ENCODE measurements at places on chromosomes 5 and 9.

DNA sequence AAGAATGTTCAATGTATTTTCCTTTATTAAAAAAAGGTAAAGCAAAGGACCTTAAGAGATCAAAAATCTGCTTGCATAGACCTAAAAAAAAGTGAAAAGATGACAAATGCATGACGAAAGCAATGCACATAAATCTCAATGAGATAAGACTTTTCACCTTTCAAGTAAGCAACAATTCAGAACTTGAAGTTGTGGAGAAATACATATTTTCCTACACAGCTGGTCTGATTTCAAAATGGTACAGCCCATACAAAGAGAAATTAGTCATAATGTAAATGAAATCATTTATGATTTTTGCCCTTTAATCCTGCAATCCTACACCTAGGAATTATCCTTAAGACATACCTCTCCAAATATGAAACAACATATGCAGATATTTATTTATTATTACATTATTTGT is 568.0 kb downstream of the ANXA1 start:
- DNase-seq: no peak

GRCh38 chr5:33439905-33440481 is 772 bp upstream of the TARS1 start:
- no peak for DNase-seq

DNA sequence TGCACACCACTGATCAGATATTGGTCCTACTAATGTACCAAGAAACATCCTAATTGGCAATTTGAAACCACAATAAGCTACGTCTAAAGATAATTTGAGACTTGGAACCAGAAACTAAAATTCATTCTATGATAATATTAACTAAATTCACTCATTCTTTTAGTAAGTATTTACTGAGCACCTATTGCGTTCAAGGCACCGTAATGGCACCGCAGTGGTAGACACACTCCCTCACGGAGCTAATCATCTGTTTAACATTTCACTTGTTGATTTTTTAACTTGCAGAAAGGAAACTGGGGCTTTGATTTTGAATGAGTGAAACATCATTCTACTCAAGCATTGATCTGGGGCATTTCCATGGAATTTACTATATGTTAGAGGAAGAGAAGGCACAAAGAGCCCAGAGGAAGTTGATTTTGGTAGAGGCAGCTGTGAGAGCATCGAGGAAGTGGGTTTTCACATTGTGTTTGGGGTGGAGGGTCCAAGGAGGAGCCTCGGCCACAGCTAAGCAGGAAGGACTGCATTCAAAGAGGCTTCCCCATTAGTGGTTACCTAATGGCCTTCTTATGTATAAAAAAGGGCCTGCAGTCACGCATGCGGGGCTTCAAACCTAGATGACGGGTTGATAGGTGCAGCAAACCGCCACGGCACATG is 7.1 kb downstream of the RAPGEF1 start:
- no peak for DNase-seq

GRCh38 chr9:108631496-108632285 is 224.1 kb downstream of the ACTL7B start:
- no peak for DNase-seq

DNA sequence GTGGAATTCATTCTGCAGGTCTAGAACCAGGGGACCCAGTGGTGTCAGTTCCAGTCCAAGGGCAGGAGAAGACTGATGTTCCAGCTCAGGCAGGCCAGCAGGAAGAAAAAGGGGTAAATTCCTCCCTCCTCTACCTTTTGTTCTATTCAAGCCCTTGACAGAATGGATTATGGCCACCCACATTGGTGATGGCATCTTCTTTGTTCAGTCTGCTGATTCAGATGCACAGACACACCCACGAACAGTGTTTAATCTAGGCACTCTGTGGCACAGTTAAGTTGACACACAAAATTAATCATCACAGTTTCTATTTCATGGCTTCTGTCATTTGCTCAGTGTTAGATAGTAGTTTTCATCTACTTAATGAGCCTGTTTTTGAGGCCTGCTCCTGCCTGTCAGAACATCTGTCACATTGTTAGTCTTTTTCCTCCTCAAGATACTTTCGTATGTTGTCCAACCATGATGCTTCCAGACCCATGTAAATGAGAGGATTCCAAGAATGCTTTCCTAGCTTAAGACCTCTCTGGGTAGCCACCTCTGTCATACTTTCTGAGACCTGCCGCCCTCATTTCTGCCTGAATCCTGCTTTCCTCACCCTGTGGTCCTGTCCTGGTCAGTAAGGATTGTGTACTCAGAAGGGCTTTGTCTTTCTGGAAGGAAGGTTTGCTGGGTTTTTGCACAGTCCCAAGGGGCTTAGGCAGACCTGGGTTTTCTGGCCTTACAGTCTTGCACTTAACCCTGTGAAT is 72.5 kb downstream of the SPIN1 start:
- DNase-seq: no peak

- DNase-seq: no peak
Measured at GRCh38 chr9:124420991-124421543, 5.8 kb upstream of the PSMB7 start.

DNA sequence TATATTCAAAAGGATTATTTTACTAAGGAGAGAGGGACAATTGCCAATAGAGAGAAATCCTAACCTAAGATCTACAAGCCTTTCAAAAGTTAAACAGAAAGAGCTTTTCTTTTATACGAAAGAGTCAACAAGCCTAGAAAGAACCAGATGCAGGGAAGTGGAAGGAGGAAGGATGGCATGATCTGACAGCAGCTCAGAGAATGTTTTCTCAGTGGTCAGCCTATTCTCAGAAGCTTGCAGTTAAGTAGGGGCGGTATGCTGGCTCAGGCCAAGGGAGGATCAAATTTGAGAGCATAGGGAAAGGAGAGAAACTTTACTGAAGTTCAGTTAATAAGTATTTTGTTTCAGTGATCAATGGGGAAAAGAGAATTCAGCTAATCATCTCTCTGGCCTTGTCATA is 88.0 kb upstream of the FTMT start:
- no peak for DNase-seq

DNA sequence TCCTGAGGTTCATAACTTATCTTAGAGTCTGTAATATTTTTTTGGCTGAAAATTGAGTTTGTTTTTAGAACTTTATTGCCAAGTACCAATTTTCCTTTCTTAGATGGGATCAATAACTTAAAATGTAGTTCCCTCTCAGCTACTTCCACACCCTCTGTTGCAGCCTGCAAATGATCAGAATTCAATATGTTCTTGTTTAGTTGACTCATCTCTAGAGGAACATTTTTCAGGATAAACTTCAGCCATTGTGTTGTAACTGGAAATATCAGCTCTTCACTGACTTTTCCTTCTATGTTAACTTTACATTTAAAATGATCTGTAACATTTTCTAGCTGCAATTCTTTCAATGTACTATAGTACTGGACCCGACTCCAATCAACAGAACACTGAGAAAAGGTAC is 115.7 kb downstream of the ESM1 start:
- no peak for DNase-seq

DNA sequence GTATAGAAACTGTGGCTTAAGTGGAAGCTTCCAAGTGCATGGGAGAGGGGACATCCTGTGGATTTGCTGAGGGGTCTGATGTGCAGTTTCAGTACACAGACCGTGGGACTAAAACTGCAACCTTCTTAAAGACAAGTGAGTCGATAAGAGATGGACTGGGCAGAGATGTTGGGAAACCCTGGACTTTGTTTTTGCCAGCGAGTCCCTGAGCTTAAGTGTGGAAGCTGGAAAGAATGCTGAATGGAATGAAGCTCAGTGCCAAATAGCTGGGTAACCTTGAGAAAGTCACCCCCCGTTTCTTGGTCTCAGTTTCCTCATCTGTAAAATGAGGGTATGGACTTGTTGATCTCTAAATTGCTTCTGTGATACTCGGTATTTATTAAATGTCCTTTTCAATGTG is 37.3 kb upstream of the KLF9 start:
- no peak for DNase-seq

DNA sequence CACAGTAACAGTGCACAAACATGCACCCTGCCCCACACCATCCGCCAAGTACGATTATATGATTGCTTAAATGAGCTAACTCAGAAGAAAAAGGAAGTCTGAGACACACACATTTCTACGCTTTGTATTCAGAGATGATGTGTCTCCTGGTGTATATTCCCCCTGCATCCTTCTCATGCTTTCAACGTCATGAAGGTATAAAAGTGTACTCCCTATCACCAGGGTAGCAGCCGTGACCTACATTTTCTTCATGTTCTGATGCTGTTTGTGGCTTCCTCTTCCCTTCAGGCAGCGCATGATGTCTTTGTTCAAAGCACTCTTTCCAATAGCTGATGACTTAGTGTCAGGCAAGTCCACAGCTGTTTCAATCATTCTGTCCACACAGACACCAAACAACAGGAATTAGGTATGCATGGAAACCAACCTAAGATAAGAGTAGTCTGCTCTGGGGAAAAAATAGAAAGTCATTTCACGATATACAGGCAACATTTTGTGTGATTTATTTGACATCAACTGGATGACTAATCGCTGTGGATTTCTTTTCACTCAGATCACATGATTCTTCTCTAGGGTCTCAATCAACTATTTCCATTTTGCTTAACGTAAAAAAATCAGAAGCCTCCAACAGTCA is 269.4 kb upstream of the PTGER4 start:
- DNase-seq: peak; percentile 27

DNA sequence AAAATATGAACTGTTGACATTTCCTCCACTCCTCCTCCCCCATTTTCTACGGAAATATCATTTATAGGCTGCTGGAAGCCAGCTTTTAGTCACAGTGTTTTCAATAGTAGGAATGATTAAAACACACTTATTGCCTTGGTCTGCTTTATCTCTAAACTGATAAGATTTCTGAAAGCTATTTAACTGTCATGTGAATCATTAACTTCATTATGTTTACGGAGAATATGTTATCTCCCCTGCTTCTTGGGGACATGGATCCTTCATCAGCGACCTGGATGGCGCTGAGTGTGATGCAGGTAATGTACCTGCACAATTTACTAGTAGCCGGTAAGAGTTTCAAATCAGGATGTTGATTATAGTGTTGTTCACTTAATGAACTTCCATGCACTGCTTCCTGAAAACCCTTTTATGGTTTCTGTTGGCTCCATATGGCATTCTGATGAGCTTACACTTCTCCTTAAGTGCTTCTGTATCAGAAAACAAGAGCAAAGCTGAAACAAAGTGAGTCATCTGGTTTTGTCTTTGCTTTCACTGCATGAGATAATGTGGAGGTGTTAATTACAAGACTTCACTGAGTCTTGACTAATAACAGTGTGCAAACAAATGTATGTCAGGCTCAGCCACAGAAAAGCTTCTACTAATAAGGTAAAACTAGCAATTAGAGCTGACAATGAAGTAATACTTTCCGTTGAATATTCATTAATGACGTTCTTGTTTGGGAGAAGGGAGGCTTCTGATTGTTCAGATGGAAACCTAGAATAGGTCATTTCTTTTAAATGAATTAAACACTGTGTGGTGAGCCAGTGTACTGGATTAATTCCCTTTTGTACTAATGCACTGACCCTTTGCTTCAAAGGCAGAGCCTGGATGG is 162.4 kb upstream of the ZNF608 start:
- DNase-seq: no peak

DNA sequence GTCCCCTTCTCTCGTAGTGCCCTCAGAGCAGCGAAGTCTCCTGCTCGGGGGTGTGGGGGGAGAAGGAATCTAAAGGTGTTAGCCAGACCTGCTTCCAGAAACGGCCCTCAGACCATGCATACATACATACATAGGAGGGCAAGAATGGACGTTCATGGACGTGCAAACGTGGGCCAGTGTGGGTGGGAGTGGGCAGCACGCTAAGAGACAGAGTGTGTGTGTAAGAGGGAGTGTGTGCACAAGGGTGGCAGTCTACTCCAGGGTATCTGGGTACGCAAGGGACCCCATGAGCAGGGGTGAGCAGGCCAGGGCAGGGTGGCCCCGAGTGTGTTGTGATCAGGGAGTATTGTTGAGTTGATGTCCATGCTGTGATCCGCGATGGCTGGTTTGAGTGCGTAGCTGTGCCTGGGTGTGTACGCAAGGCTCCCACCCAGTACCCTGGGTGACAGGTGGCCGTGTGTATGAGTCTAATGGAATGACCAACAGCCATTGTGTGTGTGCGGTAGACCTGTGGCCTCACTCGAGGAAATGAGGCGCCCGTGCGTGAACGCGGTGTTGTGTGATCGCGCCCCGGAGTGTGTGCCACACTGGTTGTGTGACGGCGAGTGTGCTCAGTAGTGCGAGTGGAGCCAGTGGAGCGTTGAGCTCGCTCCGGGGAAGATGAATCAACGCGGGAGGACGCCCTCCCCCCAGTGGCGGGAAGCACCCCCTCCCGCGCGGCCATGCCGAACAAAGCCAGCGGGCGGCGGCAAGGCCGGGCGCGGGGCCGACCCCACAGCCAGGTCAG is 826 bp downstream of the GPRIN1 start:
- DNase-seq: no peak

DNA sequence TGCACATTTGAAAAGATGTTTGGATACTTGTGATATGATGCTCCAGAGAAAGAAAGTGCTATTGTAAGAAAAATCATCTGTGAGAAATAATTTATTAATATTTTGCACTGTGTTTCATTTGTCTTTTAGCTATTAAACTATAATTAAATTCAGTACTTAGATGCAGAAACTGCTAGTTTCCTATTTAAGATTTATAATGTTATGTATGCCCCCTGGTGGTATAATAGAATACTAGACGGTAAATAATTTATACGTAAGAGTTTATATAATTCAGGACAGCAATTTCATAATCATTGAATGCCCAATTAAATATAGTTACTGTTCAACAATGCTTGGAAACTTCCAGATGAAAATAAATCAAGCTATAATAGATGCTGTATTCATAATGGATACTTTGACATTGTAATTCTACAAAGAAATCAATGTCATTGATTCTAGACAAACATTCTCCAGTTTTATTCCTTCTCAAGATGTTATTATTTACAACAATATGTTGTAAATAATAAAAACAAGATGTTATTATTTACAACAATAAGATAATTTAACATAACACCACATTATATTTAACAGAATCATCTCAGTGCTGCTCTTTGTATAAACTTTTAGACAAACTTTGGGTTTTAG is 101.0 kb downstream of the TMEM232 start:
- no peak for DNase-seq

DNA sequence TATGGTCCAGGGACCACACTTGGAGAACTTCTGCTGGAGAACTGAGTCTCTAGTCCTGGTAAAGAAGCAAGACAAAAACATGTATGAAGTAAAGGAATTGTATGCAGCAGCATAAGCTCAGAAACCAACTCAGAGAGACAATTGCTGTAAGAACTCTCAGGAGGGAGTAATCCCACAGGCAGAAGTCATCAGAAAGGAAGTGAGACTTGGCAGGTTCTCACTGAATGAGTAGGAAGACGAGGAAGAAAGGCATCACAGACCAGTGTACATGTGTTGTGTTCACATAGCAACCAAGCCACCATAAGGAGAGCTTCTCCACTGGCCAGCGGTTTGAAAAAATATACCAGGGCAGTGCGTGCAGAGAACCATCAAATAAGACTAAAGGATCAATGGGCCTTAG is 57.9 kb upstream of the FST start:
- no peak for DNase-seq

GRCh38 chr5:65883461-65883860 is 42.9 kb upstream of the ERBIN start:
- no peak for DNase-seq

- no peak for DNase-seq
Measured at GRCh38 chr5:178895615-178896571, at the start of gene ZFP2. Gene ZFP2, plus strand, starts transcription at chr5:178895913. Its CDS starts 35,401 bp downstream, at chr5:178931314.

Measured in stimulated activated CD8-positive, alpha-beta memory T cell treated with anti-CD3 and anti-CD28 coated beads, Interleukin-4, amount 100 ng/mL, for 1 hour (primary cell).